ENCODE measurements at places on chromosomes 12 and 14.

- DNase-seq: no peak
These were observed 57.8 kb downstream of the TMEM117 start for GRCh38 chr12:43893670-43894069.

- DNase-seq: no peak
These were observed 82.7 kb upstream of the SCN8A start for GRCh38 chr12:51508285-51508684.

DNA sequence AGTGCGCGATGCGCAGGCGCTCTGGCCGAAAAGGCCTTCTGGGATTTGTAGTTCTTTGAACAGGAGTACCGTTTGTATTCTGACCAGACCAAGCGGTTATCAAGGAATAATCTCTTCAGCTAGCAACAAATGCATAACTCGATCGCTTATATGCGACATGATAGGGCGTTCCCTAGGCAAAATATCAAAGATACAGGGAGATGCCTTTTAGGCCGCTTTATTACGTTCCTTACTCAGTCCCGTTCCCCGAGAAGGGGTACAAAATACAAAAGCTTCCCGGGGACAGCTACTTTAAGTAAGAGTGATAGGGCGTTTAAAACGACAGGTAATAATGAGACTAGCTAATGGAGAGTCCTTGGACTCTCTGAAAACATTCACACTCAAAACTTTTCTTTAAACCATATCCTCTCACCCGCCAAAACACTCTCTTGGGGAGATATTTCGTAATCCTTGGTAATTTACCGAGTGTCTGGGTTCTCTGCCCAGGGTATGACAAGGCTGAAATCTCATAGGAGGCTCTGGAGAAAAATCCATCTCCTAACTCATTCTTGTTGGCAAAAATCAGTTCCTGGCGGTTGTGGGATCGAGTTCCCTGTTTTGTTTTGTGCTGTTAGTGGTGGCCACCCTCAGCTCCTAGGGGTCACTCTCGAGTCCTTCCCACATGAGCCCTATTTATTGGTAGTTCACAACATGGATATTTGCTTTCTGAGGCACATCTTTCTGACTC is 412 bp upstream of the SNW1 start:
- peak; percentile 89 for DNase-seq

- DNase-seq: no peak
These were observed 1026.9 kb downstream of the BCL11B start for GRCh38 chr14:98244966-98245569.

GRCh38 chr12:130083002-130083401 is 79.3 kb upstream of the FZD10 start:
- no peak for DNase-seq

- no peak for DNase-seq
These were observed 23.0 kb downstream of the RTL1 start for GRCh38 chr14:100880271-100881101.

- DNase-seq: no peak
These were observed 286.6 kb upstream of the PWP1 start for GRCh38 chr12:107399046-107399445.

Measured in GM12864 (cell line).